ENCODE measurements at places on chromosomes 2 and 18. TPM values are rescaled to one million over a fixed set of nuclear protein-coding genes. Genes with fewer than 3 reads are reported as not detected.

The SERPINE2 gene
- total RNA-seq = 155 TPM

The DNAH7 gene
- total RNA-seq = 3.8 TPM

The NXPH2 gene
- not detected for total RNA-seq

The CCL20 gene
- total RNA-seq = not detected

The CENPA gene
- total RNA-seq = 43.6 TPM

The SULT1C2 gene
- total RNA-seq = 2.1 TPM

The PTH2R gene
- not detected for total RNA-seq

The LPIN1 gene
- 43.1 TPM for total RNA-seq

The NEB gene
- not detected for total RNA-seq

The LBX2 gene
- total RNA-seq = 0.76 TPM

The C2orf80 gene
- total RNA-seq = not detected

The MAP3K19 gene
- total RNA-seq = not detected

The MAL gene
- 171 TPM for total RNA-seq

The AKAIN1 gene
- not detected for total RNA-seq

The ANKAR gene
- 3.6 TPM for total RNA-seq

The CNDP1 gene
- not detected for total RNA-seq

The ALPP gene
- 47.5 TPM for total RNA-seq

The NR4A2 gene
- 2.3 TPM for total RNA-seq

The SP5 gene
- total RNA-seq = 7.3 TPM

The RNU2-63P gene
- total RNA-seq = 3.9 TPM

The TRIM43 gene
- not detected for total RNA-seq

The CD8A gene
- 0.28 TPM for total RNA-seq

The ITSN2 gene
- total RNA-seq = 30.4 TPM

The PID1 gene
- not detected for total RNA-seq

The MC2R gene
- not detected for total RNA-seq

The GPD2 gene
- total RNA-seq = 67.8 TPM
